Activated B cell treated with CpG ODN at 0.5 μM for 24 hours (primary cell): ENCODE measurements at places on chromosomes 16 and 17.

GRCh38 chr16:87836844-87837581, 32.3 kb downstream of the SLC7A5 start:
- DNase-seq = no peak

GRCh38 chr17:58383892-58384462, 32.0 kb upstream of the SUPT4H1 start:
- DNase-seq = no peak

GRCh38 chr16:988471-989353, 7.1 kb downstream of the SOX8 start:
- DNase-seq = no peak

DNA sequence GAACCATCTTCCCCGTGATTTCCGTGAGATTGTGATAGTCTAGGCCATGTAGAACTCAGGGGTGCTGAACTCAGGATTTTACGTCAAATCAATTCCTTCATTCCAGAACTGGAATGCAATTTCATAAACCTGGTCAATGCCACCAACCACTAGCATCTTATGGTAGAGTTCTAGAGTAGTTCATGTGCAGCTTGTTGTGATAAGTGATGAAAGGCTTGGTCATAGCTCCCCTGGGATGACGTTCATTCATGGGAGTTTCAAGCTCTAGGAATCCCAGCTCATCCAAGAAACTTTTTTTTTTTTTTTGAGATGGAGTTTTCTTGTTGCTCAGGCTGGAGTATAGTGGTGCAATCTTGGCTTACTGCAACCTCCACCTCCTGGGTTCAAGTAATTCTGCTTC, 3.7 kb upstream of the DPEP2 start:
- DNase-seq = no peak

- DNase-seq = no peak
Observed at GRCh38 chr17:31691251-31691905, 167.7 kb downstream of the COPRS start.

DNA sequence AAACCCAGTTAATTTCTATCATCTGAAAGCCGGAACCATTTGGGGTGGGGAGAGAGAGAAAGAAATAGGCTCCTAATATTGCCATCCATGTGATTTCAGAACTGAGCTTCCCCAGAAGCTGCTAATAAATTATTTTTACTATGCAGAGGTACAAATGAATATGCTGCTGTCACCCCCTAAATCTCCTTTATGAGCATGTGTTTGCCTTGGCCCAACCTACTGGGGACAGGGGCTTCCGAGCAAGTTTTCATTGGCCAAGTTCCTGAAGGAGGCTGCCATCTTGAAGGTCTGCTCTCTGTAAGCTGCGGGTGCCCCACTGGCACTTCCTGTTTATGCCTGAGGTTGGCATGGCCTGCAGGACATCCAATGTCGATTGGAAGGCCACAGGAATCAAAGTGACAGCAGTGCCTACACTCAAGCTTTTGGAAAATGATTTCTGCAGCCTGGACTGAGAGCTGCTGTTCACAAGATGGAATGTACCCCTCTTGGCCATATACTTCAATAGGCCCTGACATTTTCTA, 194.7 kb downstream of the XYLT1 start:
- no peak for DNase-seq

- peak; percentile 22 for DNase-seq
Observed at GRCh38 chr17:73952480-73953205, 250.8 kb upstream of the RPL38 start.

- no peak for DNase-seq
Observed at GRCh38 chr17:82823004-82823403, 16.8 kb downstream of the ZNF750 start.

DNA sequence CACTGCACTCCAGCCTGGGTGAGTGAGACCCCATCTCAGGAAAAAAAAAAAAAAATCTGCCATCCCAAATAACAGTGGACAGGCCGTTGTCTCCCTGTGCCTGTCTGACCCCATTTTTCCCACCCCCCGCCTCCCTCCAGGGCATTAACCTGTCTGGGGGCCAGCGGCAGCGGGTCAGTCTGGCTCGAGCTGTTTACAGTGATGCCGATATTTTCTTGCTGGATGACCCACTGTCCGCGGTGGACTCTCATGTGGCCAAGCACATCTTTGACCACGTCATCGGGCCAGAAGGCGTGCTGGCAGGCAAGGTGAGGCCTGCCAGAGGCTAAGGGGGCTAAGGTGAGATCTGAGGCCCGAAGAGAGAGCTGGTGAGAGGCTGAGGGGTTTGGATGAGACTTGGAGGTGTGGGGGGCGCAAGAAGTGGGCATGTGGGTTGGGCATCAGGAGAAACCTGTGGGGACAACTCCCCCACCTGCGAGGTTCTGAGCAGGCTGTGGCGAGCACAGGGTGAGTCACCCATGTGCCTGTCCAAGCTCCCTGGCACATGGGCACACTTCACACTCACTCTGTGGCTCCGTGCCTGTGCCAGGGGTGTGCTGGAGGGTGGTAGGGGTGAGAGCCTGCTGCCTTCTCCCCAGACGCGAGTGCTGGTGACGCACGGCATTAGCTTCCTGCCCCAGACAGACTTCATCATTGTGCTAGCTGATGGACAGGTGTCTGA, 34.7 kb downstream of the ANKRD40 start:
- no peak for DNase-seq

- no peak for DNase-seq
Observed at GRCh38 chr16:12147681-12148080, 171.1 kb downstream of the SNX29 start.

- no peak for DNase-seq
Observed at GRCh38 chr17:69192754-69193153, 35.9 kb downstream of the ABCA10 start.

- no peak for DNase-seq
Observed at GRCh38 chr16:87248714-87249113, 68.5 kb downstream of the C16orf95 start.

DNA sequence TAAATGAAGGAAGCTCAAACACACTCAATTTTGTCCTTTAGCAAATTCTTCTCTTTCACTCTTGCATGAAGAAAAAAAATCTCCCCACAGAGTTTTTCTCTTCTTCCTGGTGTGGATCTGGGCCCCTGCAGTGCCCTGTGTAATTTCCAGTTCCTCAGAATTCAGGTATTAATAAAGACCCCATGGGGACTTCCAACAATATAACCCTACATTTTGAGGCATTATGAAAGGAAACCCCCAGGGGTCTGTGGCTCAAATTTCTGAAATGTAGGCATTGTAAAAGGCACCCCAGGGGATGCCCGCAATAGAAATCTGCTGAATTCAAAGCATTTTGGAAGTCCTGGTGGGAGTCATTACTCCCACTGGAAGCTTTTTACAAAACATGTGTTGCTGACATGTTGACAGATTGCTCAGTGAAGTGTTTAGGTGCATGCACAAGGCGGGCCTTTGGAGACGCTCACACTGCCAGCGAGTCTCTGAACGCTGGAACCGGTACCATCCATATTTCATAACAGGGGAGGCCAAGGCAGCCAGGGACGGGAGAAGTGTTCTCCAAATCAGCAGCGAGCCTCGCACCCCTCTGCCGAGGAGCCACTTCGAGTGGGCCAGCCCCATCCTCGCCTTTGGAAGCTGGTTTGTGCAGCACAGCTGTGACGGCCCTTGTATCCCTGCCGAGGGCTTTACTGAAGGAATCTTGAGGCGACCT, 154.0 kb downstream of the ZNF423 start:
- no peak for DNase-seq

DNA sequence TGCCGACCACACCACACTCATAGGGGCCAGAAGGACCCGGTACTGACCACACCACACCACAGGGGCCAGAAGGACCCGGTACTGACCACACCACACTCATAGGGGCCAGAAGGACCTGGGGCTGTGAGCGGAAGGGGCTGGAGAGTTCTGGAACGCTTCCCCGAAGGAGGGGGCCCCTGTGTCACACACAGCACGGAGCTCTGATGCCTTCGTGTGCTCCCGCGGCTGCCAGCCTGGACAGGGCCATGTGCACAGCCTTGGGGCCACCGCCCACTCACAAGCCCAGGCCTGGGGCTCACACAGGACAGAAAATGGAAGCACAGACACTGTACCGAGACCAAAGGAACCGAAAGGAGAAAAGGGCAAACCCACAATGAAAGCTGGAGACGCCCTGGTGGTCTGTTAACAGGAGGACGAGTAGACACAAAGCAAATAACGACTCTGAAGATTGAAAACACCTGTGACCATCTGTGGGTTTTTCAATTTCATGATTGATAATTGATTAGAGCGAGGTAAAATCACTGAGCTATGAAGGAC, 106.5 kb upstream of the METRNL start:
- no peak for DNase-seq

DNA sequence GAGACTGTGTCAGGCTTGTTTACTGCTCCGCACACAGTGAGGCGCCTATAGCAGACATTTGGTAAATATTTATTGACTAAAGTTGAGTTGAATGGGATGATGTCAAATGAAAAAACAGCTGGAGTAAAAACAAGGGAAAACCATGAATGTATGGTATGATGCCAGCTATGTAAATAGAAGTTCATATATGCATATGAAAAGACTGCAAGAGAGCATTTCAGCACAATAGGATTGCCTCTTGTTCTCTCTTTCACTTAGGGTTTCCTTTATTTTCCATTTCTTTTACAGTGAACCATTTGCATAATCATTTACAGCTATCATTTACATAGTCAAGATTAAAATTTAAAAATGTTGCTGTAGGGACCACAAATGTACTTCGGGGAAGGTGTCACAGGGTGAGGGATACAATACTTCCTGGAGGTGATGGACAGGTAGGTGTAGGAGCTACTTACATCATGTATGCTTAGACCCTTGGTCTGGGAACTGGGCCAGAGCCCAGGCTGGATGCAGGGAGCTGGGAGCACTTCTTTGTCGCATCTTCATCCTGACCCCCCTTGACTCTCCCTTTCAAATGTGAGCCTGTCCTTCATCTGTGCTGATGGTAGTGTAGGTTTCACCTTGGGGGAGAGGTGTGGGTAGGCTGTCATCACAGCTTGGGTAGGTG, 113.3 kb downstream of the UTP18 start:
- no peak for DNase-seq

GRCh38 chr16:89052890-89053724, 40.5 kb upstream of the ACSF3 start:
- DNase-seq = no peak

DNA sequence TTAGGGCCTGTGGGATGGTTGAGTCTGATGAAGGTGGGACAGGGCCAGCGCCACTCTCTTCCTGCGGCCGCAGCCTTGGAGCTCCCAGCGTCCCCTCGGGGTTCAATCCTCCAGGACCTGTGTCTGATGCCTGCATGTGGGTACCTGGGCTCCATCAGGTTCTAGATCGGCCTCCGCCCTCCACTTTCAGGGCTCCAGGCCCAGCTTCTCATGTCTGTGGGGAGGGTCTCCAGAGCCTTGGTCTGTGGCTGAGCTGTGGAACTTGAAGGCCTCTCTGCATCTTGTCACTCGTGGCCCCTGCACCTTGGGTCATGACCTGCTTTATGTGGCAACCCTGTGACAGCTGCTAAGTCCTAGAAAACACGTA, 89.8 kb upstream of the ZNF750 start:
- no peak for DNase-seq

GRCh38 chr17:32504166-32504990, 17.6 kb downstream of the CDK5R1 start:
- DNase-seq = no peak

- DNase-seq = peak; percentile 40
Observed at GRCh38 chr16:22373662-22374310, 633 bp downstream of the CDR2 start.

GRCh38 chr16:77882358-77882757, 94.0 kb downstream of the VAT1L start:
- DNase-seq = no peak

DNA sequence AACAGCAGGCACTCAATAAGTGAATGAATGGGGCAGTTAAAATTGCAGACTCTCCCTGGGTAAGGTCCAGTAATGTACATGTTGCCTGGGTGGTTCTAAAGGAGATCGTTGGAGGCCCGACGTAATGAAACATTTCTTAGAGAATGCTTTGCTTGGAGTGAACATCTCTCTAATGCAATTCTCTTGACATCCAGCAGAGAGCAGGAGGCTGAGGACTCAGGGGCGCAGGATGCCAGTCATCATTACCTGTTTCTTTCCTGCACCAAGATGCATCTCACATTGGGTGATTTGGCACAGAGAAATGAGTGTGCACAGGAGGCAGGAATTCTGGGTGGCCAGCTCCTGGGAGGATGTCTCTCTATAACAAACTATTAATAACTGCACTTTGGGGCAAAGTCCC, 130.3 kb upstream of the RBBP6 start:
- no peak for DNase-seq

DNA sequence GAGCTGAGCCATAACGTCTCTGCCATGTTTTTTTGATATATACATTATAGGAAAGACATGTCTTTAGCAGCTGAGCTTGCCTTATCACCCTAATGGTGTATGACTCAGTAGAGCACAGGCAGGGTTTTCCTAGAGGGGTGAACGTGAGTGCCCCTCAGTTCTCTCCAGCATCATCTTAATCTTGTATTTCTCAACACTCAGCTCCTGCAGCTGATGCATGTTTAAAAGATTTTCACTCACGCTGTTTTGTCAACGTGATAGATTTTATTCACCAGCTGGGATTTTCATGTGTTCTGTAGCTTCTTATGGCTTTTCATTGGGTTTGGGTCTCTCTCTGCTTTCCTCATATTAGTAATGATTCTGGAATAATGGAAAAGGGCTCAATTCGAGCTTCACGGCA, 186.0 kb upstream of the PMFBP1 start:
- DNase-seq = no peak

GRCh38 chr17:7859028-7859427, 1.2 kb downstream of the CYB5D1 start:
- no peak for DNase-seq
